Naive B cell (primary cell): ENCODE measurements at places on chromosomes 2 and 18. TPM values are rescaled to one million over a fixed set of nuclear protein-coding genes. Genes with fewer than 3 reads are reported as not detected.

DNA sequence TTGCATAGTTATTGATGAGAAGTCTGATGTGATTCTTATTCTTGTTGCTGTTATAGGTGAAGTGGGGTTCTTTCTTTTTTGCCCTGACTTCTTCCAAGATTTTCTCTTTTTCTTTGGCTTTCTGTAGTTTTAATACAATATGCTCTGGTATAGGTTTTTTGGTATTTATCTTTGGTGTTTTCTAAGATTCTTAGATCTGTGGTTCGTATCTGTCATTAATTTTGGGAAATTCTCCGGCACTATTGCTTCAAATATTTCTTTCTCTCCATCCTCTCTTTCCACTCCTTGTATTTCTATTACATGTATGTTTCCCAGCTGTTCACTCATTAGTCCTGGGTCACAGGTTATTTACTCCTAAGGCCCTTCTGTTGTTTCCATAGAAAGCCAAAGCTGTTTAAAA lies 43.8 kb downstream of the SKA1 start:
- H3K27ac ChIP-seq, result no peak overlapping the region
- H3K4me1 ChIP-seq, result no peaks in the 10 kb centered on the region
- peaks cover 20% of the 10 kb centered on the region for H3K27me3 ChIP-seq
- no peak overlapping the region for H3K4me3 ChIP-seq
- no peak for DNase-seq

Gene RUFY4
- not detected for polyA plus RNA-seq

GRCh38 chr18:2627821-2628276 lies 27.7 kb upstream of the SMCHD1 start:
- no peak for DNase-seq
- no peak overlapping the region for H3K27ac ChIP-seq
- peaks cover 17% of the 10 kb centered on the region for H3K4me1 ChIP-seq
- H3K36me3 ChIP-seq, result peaks cover 11% of the 10 kb centered on the region
- no peak overlapping the region for H3K4me3 ChIP-seq

DNA sequence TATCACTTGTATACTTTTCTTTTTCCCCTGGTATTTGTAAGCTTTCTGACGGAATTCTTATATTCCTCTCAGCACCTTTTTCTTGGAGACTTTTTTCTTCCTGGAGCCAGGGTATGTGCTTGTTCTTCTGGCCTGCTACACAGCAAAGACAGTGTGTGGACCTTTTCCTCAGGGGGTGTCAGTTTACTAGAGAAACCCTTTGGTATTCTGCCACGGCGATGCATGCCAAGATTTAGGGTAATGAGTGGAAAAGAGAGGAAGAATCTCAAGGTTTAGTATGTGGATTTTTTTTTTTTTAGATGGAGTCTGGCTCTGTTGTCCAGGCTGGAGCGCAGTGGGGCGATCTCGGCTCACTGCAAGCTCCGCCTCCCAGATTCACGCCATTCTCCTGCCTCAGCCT lies 152.2 kb downstream of the PHLPP1 start:
- DNase-seq, result no peak
- no peak overlapping the region for H3K4me3 ChIP-seq
- no peaks in the 10 kb centered on the region for H3K27me3 ChIP-seq
- no peaks in the 10 kb centered on the region for H3K36me3 ChIP-seq
- peak overlapping the region; percentile 2 for H3K27ac ChIP-seq
- H3K4me1 ChIP-seq, result peaks cover 14% of the 10 kb centered on the region

GRCh38 chr18:57630002-57630753 lies 8.5 kb upstream of the NARS1 start:
- DNase-seq, result peak; percentile 90
- H3K27ac ChIP-seq, result peak overlapping the region; percentile 99
- H3K27me3 ChIP-seq, result no peaks in the 10 kb centered on the region
- peaks cover 30% of the 10 kb centered on the region for H3K4me1 ChIP-seq

Gene OXER1
- polyA plus RNA-seq, result 0.68 TPM

GRCh38 chr2:85769983-85770362 lies 16.2 kb downstream of the ATOH8 start:
- H3K4me3 ChIP-seq, result no peak overlapping the region
- no peak for DNase-seq
- H3K4me1 ChIP-seq, result peaks cover 7% of the 10 kb centered on the region
- H3K27me3 ChIP-seq, result peaks cover 35% of the 10 kb centered on the region
- H3K36me3 ChIP-seq, result no peaks in the 10 kb centered on the region
- H3K27ac ChIP-seq, result no peak overlapping the region

DNA sequence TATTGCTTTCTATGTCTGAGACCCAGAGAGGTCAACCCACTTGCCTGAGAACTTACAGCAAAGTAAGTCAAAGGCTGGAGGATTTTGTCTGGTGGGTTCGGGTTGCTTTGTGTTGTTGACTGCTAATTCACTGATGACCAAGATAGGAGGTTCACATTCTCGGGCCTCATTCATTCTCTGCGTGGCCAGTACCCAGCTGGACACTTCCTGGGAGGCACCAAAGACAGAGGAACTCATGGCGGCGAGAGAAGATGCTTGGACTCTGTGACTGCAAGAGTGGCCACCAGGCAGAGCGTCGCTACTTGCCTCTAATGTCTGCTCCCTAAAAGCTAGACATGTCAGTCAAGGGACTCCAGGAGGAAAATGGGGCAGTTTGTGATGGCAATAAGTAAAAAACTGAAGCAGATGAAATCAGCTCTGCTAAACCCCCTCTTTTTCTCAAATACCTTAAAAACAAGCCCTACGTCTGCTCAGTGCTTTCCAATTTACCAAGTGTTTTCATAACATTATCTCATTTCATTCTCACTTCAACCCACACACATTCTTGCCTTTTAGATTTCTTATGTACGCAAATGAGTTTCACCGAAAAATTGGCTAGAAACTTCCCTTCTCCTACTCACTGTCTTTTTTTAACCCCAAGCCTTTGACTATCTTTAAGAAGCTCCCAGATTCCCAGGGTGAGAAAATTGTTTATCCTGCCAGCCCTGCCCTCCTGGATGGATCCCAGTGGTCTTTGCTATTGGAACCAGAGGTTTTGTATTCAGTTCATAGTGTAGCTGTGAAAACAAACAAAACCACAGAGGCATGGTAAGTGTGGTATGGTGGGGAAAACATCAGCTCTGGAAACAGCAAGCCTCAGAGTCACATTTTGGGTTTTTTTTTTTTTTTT lies 4.9 kb upstream of the LBH start:
- peak overlapping the region; percentile 95 for H3K4me3 ChIP-seq
- H3K27ac ChIP-seq, result peak overlapping the region; percentile 99
- H3K4me1 ChIP-seq, result peaks cover 60% of the 10 kb centered on the region
- no peak for DNase-seq
- no peaks in the 10 kb centered on the region for H3K27me3 ChIP-seq

GRCh38 chr2:240339411-240340360 lies 95.8 kb upstream of the GPC1 start:
- peaks cover 19% of the 10 kb centered on the region for H3K27me3 ChIP-seq
- H3K4me3 ChIP-seq, result no peak overlapping the region
- no peak for DNase-seq
- H3K4me1 ChIP-seq, result no peaks in the 10 kb centered on the region

DNA sequence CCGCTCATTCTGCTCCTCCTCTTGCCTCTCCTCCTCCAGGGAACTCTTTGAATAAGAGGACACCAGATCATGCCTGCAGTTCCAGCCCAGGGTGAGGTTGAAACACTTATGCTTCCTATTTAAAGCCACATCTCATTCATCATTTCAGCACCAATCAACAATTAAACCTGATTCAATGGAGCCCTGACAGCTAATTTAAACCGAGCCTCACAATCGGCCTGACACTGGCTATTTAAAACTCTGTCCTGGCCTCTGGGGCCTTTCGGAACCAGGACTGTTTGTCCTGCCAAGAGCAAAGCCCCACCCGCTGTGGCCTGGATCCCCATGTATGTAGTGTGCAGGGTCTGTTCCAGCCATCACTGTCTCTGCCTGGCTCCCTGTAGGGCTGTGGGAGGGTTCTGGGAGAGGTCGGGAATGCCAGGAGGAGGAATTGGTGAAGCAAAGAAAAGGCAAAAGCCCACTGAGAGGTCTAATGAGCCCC lies 97.4 kb downstream of the MCFD2 start:
- H3K4me3 ChIP-seq, result no peak overlapping the region
- DNase-seq, result no peak
- no peak overlapping the region for H3K27ac ChIP-seq
- H3K4me1 ChIP-seq, result no peaks in the 10 kb centered on the region
- no peaks in the 10 kb centered on the region for H3K36me3 ChIP-seq
- peaks cover 10% of the 10 kb centered on the region for H3K27me3 ChIP-seq

GRCh38 chr2:232348936-232349335 lies 29.6 kb upstream of the ALPP start:
- no peak overlapping the region for H3K4me3 ChIP-seq
- no peak for DNase-seq
- H3K27me3 ChIP-seq, result peaks cover 36% of the 10 kb centered on the region
- H3K27ac ChIP-seq, result no peak overlapping the region
- H3K36me3 ChIP-seq, result peaks cover 7% of the 10 kb centered on the region
- no peaks in the 10 kb centered on the region for H3K4me1 ChIP-seq

DNA sequence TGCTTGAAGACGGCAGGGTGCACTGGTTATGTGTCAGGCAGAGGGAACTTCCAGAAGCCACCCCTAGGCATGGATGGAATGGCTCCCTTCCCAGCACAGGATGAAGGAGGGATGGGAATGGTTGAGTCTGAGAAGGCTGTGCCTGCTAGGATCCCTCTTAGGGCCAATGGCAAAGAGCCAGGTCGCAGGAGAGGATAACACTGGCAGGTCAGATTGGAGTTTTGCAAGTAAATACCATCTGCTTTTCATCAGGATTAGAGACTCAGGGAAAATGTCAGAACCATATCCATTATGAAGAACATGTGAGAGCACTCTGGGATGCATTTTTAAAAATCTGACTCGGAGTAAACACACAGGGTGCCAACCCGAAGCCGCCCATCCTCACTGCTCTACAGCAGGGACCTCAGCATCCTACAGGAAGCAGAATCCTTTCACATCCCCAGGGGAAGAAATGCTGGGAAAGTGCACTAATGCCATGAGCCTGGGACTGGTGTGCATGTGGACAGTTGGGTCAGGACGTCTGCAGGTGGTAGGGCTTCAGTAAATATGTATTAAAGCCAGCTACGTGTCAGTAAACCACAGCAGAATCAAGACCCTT lies 139.9 kb downstream of the MYT1L start:
- H3K4me3 ChIP-seq, result no peak overlapping the region
- DNase-seq, result no peak
- no peak overlapping the region for H3K27ac ChIP-seq
- no peaks in the 10 kb centered on the region for H3K4me1 ChIP-seq

GRCh38 chr2:145692971-145693478 lies 1173.1 kb upstream of the ZEB2 start:
- H3K36me3 ChIP-seq, result no peaks in the 10 kb centered on the region
- H3K4me1 ChIP-seq, result peaks cover 2% of the 10 kb centered on the region
- DNase-seq, result no peak
- H3K27me3 ChIP-seq, result no peaks in the 10 kb centered on the region
- H3K27ac ChIP-seq, result no peak overlapping the region

Gene ANKRD29
- 0.26 TPM for polyA plus RNA-seq

GRCh38 chr2:134593519-134593918 lies 125.3 kb downstream of the TMEM163 start:
- H3K4me3 ChIP-seq, result no peak overlapping the region
- DNase-seq, result no peak
- no peak overlapping the region for H3K27ac ChIP-seq
- peaks cover 11% of the 10 kb centered on the region for H3K27me3 ChIP-seq
- peaks cover 16% of the 10 kb centered on the region for H3K36me3 ChIP-seq

GRCh38 chr2:187345338-187345737 lies 102.7 kb downstream of the CALCRL start:
- no peaks in the 10 kb centered on the region for H3K36me3 ChIP-seq
- H3K27ac ChIP-seq, result no peak overlapping the region
- H3K4me3 ChIP-seq, result no peak overlapping the region
- DNase-seq, result no peak
- no peaks in the 10 kb centered on the region for H3K4me1 ChIP-seq

DNA sequence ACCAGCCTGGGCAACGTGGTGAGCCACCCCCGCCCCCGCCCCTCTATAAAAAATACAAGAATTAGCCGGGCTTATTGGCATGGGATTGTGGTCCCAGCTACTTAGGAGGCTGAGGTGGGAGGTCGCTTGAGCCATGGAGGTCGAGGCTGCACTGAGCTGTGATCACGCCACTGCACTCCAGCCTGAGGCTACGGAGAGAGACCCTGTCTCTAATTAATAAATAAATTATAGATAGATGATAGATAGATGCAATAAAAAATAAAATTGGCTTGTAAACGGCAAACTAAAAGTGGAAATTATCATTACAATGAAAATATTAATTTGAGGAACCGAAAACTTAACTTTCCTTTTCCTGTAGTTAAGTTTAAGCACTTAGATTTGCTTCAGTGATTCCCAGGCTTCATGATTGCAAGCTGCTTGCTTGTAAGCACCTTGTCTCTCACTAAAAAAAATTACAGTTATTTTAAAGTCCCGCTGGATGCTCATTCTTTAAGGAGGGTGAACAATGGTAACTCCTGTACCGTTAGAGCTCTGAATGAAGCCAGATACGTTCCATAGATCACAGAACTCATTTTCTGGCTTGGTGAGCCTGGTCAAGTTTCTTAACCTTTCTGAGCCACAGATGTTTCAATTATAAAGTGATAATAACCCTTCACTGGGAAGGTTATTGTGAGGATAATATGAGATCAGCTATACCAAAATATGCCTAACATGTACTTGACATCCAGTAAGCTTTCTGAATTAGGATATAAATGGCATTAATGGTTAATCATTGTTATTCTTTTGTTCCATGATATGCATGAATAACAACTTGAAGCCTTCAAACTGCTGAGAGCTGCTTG lies 9.3 kb upstream of the NARS1 start:
- no peaks in the 10 kb centered on the region for H3K27me3 ChIP-seq
- DNase-seq, result peak; percentile 66
- H3K4me1 ChIP-seq, result peaks cover 38% of the 10 kb centered on the region
- H3K4me3 ChIP-seq, result peak overlapping the region; percentile 99

DNA sequence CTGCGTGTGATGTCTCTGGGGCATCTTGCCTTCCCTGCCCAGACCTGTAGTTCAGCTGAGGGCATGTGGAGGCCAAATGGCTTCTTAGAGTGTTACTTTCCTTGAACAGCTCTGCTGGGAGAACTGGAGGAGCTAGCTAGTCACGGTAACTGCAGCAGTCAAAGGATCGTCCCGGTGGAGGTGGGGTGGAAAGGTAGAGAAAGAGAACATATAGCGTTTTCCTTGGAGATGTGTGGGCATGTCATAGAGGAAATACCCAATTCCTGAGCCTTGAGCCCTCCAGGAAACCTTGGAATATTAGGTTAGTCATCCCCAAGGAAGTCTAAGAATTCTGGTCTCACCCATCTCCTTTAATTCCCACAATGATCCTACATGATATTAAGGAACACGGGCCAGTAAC lies 33.5 kb upstream of the IL37 start:
- no peaks in the 10 kb centered on the region for H3K36me3 ChIP-seq
- peaks cover 12% of the 10 kb centered on the region for H3K4me1 ChIP-seq
- no peak overlapping the region for H3K27ac ChIP-seq

Gene CDH7
- polyA plus RNA-seq, result not detected

- no peak overlapping the region for H3K27ac ChIP-seq
- no peak for DNase-seq
- H3K36me3 ChIP-seq, result peaks cover 24% of the 10 kb centered on the region
- no peaks in the 10 kb centered on the region for H3K27me3 ChIP-seq
- peaks cover 8% of the 10 kb centered on the region for H3K4me1 ChIP-seq
These were observed 101.5 kb upstream of the GRB14 start for GRCh38 chr2:164722616-164723338.

DNA sequence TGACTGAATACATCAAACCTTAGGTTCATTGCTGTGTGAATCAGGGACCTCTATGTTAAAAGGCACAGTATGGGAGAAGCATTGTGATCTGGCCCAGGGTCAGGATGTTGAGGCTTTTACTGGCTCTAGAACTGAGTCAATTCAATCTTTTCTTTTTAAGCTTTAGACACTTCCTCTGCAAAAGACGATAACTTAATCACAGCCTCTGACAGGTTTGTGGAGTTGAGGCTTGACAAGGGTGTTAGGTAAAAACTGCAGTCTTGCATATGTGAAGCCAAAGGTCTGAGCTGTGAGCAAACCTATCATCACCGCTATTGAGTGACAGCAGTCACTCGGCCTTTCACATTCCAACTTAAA lies 17.3 kb upstream of the ARHGAP25 start:
- H3K4me1 ChIP-seq, result peaks cover 72% of the 10 kb centered on the region
